ENCODE measurements at places on chromosomes 7 and 10.

DNA sequence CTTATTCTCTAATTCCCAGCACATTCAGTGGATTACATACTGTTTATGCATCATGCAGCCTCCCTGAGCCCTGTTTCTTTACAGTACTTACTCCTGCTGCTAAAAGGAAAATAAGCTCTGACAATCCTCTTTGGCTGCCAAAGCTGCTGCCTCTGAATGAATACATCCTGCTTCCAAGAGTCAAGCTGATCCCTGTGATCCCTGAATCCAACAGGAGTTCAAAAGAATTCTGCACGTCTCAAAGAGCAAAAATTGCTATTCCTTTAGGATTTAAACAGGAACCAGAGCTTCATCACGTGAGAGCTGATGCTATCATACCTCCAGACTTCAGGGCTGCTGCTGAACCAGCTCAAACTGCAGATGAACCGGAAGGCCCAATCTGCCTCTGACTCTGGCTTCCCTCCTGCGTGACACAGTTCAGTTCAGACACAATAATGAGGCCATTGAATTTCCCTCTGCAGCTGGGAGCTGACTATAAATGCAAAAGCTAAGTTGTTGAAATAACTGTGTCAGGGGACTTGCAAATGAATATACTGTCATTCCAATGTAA, 851.0 kb upstream of the PHF14 start:
- no peak for DNase-seq

GRCh38 chr7:138690495-138690894, 10.7 kb downstream of the SVOPL start:
- no peak for DNase-seq

GRCh38 chr7:52500841-52501240, 534.6 kb upstream of the POM121L12 start:
- no peak for DNase-seq

- no peak for DNase-seq
These were observed 34.0 kb downstream of the ANLN start for GRCh38 chr7:36423633-36424032.

DNA sequence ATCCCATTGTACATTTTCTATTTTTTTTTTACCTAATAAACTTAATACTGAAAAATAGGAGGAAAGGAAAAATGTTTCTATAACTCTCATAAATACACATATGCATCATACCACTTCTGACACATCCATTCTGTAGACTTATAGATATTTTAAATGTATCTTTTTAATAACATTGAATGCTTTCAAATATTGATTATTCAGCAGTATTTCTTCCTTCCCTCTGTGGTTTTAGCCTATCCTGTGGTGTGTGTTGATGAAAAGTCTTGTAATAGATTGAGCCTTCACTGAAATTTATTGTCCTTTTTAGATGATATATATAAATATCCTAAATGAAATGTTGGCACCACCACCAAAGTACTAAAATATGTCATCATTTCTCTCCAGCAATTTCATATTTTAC, 218.1 kb downstream of the TSPAN12 start:
- no peak for DNase-seq

- peak; percentile 71 for DNase-seq
These were observed 26.4 kb downstream of the HIF1AN start for GRCh38 chr10:100562008-100562672.

GRCh38 chr10:50545846-50546245, 77.9 kb downstream of the SGMS1 start:
- DNase-seq: no peak

GRCh38 chr7:10930551-10930950, 43.1 kb upstream of the PHF14 start:
- no peak for DNase-seq

- DNase-seq: no peak
These were observed 13.0 kb downstream of the ANTXRL start for GRCh38 chr10:46299536-46300369.

DNA sequence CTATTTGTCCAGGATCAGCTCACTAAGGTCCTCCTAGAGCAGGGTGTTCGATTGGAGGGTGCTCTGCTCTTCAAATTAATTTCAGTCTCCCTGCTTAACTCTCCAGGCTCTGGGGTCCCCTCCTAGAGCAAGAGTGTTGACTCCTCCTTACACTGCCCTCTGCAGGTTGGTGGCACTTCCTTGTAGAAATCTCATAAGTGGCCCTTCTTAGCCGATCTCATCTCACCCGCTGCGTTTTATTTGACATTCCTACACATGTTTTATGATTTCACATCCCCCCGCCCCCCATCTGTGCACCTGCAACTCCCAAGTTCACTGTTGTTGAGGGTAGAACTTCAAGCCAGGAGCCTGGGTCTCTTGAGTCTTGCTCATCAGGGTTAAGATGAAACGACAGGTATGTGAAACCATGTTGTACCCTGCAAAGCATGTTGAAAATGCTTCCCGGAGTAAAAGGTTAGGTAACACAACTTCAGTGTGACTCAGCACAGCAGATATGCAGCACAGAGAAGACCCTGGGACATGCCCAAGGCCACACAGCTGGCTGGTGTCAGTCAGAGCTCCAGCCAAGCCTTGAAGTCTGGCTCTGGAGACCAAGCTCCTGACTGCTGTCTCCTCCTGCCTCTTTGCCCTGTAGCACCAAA, 171.2 kb downstream of the PRKAG2 start:
- peak; percentile 5 for DNase-seq

- DNase-seq: no peak
These were observed 95.3 kb downstream of the ZNF22 start for GRCh38 chr10:45096001-45096400.

DNA sequence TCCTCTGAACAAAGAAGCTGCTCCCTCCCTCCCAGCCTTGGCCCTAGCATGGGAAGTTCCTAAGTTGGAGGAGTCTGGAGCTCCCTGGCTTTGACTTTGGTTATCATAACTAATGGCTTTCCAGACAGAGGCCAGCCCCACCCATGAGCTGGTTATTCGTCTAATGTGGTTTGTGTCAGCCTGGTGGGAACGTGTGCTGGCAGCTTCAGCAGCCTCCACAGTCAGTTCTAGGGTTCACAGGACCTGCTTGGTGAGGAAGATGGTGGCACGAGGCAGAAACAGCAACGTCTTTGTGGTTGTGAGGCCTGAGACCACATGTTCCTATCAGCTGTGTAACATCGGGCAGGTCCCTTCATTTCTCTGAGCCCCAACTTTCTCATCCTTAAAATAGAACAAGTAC, 103.1 kb downstream of the PAXIP1 start:
- DNase-seq: no peak

DNA sequence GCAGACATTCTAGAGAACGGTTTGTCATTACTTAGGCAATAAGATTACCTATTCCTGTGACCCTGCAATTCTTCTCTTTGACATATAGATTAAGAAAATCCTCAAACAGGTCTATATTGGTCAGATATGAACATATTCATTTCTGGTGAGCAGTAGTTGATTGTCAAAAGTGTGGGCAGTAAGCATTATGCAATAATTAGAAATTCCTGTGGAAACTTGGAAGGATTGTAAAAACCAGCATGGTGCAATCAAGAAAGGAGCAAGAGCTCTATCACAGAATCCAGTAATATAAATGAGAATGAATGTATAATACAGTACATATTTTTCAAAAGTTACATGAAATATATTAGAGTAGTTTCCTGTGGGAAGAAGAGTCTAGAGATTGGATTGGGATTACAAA, 406.5 kb downstream of the SUGCT start:
- no peak for DNase-seq

- DNase-seq: no peak
These were observed 120.0 kb downstream of the MKX start for GRCh38 chr10:27625452-27626211.

DNA sequence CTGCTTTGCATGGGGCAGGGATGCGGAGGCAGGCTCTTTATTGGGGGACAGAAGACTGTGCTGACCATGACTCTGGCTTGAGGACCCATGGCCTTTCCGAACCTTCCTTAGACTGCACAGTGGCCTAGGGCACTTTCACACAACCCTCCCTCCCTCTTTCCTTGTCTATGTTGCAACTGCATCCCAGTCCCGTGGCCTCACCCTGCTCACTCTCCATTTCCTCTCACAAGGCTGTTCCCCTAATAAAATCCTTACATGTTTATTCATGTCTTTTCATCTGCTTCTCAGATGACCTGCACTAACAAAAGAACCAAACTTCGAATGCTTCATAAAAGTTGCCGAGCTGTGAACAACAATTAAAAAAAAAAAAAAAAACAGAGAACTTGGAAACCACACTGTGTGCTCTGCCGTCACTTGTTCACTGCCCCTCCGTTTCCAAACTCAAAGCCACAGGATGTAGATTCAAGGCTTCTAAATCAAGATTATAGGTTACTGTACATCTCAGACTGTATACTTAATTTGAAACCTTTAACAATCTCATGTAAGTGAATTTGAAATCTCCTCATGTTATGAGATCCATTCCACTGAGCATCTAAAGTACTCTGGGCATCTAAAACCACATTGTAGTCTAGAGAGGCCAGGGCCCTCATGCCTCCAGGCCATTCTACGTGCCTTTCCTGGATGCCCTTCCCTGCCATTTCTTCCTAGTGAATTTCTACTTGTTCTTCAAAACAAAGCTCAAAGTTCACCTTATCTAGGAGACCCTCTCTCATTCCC, 265.9 kb downstream of the SNX13 start:
- no peak for DNase-seq

GRCh38 chr10:5479481-5480161, 19.7 kb downstream of the CALML5 start:
- DNase-seq: no peak

GRCh38 chr10:61463035-61463909, 10.1 kb upstream of the TMEM26 start:
- no peak for DNase-seq

- no peak for DNase-seq
These were observed 412.5 kb upstream of the SEMA3C start for GRCh38 chr7:81331061-81332018.

- DNase-seq: no peak
These were observed 12.2 kb downstream of the FOXP2 start for GRCh38 chr7:114426824-114427223.

- DNase-seq: no peak
These were observed 5.7 kb downstream of the CYP17A1 start for GRCh38 chr10:102831322-102832071.

- DNase-seq: no peak
These were observed 3.1 kb upstream of the PAPSS2 start for GRCh38 chr10:87656431-87657072.

DNA sequence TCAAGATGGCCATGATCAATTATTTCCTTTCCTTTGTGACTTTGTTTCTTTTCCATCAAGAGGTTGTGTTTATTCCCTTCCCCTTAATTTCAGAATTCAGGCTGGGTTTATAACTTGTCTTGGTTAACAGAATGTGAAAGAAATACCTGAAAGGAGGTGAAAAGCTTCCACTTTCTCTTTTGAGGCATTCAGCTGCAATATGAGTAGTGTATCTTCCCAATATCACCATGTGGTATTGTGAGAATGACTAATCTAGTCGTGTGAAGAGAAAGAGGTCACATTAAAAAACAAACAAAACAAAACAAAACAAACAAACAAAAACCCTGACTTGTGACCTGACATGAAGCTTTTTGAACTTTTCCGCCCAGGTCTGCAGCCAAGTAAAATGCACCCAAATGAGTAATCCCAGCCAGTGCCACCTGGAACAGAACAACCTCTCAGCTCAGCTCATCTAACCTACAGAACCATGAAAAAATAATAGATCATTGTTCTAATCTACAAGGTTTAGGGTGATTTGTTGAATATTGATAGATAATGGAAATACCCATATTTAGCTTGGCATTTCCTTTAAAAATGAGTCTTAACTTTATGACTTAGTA, 70.8 kb upstream of the TEX47 start:
- no peak for DNase-seq

DNA sequence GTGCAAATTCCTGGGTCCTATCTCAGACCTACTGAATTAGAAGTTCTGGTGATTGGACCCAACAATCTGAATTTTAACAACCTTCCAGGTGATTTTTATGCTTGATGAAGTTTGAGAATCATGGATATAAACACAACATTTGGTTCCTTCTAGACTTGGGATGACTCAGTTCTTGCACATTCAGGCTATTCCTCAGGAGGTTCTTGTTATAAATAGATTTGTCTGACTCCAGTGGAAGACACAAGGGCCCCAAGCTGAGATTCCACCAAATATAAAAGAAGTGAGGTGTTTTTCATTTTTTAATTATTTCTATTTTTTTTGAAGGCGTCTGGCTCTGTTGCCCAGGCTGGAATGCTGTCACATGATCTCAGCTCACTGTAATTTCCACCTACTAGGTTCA, 9.4 kb upstream of the TAS2R16 start:
- DNase-seq: no peak

GRCh38 chr10:26840938-26841732, 19.6 kb downstream of the ABI1 start:
- DNase-seq: no peak

DNA sequence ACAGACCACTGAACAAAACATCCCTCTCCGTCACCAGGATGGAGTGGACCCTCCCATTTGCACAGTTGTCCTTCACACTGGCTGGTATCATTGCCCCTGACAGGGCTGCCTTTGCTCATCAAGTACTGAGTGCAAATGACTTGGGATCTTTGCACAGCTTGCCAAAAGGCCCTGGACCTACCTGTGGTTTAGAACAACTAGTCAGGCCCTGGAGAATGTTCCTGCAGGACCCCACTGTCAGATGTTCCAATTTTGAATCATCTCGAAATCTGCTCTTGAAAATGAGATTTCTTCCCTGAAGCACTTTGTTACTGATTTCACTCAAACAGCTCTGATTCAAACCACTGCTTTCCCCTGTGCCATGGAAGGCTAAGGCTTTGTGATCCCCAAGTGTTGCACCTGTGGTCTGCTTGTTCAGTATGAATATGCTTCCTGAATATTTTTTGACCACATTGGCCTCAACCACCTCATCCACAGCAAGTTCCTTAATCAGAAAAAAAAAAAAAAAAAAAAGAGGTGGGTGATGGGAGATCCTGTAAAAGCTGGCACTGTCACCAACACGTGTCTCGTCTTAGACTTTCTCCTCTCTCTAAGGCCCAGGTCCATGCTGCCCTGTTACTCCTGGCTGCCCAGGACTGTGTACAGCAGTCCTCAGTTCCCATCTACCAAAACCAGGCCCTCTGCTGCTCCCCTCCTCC, 2.7 kb upstream of the AOAH start:
- no peak for DNase-seq

- no peak for DNase-seq
These were observed 25.8 kb downstream of the ASZ1 start for GRCh38 chr7:117401293-117402002.

- no peak for DNase-seq
These were observed 28.8 kb downstream of the TSPAN15 start for GRCh38 chr10:69480068-69480412.

GRCh38 chr7:53993224-53993623, 549.0 kb upstream of the VSTM2A start:
- DNase-seq: no peak
